Stimulated activated CD4-positive, alpha-beta T cell treated with anti-CD3 and anti-CD28 coated beads, Interleukin-2, amount 100 ng/mL, for 4 hours (primary cell): ENCODE measurements at places on chromosomes 3 and 15.

DNA sequence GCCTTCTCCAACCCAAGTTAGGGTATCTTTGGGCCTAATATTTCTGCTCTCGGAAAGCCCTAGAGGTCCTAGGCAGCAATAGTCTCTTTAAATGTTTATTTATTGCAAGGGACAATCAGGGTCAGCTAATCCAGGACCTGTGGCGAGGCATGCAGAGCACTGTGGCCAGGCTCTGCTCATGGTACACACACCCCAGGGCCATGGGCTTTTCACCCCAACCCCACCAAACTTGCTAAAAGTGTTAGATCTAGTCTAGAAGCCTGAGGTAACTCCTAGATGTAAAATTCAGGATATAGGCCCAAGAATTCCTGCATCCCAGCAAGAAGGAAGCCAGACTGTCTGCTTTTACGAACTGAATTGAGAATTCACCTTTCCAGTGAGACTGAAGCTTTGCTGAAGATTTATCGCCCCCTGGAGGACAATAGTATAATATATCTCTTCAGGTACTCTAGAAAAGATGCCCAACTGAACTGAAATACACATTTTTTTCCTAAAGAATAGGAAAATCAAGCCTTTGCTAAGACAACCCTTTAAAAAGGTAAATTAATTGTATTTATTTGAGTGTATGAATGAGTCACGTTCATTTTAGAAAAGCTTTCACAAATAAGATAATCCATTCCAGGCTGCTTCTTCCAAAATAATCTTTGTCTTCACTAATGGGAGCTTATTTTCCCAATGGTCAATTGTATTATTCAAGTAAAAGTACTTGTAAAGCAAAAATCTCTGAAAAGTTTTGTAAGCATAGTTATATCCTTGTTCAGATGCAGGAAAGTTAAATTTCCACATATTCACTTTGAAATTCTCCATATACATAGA is 89.8 kb downstream of the LRRC3B start:
- no peak for DNase-seq

- DNase-seq, result no peak
Observed at GRCh38 chr3:160458151-160458550, 8.6 kb upstream of the TRIM59 start.

GRCh38 chr3:182370949-182371348 is 422.4 kb upstream of the ATP11B start:
- DNase-seq, result no peak

GRCh38 chr3:52572221-52572620 is 35.8 kb downstream of the UQCC5 start:
- no peak for DNase-seq

DNA sequence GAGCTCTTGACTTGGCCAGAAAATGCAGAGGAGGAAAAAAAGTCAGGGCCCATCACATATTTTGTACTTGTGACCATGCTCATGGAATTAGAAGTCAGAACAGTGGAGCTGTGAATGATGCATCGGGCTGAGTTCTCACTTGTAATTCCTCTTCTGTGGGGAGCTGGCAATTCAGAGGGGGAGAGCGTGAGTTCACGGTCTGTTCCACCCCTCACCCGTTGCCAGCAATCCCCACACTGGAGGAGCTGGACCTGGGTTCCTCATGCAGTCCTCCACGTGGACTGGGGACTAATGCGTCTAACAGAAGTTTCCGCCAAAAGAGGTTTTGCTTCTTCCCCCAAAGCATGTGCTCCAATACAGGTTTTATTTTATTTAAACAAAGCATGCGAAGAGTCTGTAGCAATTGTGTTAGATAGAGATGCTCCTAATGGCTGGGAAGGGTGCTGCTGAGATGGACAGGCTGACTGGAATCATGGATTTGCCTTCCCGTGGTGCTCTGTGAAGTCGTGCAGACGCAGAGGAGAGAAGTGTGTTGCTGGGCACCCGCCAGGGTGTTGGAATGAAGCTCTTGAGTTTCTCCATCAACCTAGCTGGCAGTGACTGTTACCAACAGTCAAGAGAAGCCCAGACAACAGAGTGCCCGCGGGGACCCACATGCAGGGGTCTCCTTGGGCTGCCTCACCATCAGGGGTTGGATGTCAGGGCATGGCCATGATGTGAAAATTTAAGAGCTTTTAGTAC is 77.4 kb upstream of the PCSK6 start:
- no peak for DNase-seq
